AG08396 (cell line): ENCODE measurements at places on chromosomes 11 and 22.

- DNase-seq = no peak
These were observed 25.6 kb upstream of the COMT start for GRCh38 chr22:19916006-19916405.

- DNase-seq = no peak
These were observed 292 bp downstream of the SCGB2A1 start for GRCh38 chr11:62208785-62209144.

- DNase-seq = no peak
These were observed 169.9 kb upstream of the CCDC90B start for GRCh38 chr11:83456075-83456474.

DNA sequence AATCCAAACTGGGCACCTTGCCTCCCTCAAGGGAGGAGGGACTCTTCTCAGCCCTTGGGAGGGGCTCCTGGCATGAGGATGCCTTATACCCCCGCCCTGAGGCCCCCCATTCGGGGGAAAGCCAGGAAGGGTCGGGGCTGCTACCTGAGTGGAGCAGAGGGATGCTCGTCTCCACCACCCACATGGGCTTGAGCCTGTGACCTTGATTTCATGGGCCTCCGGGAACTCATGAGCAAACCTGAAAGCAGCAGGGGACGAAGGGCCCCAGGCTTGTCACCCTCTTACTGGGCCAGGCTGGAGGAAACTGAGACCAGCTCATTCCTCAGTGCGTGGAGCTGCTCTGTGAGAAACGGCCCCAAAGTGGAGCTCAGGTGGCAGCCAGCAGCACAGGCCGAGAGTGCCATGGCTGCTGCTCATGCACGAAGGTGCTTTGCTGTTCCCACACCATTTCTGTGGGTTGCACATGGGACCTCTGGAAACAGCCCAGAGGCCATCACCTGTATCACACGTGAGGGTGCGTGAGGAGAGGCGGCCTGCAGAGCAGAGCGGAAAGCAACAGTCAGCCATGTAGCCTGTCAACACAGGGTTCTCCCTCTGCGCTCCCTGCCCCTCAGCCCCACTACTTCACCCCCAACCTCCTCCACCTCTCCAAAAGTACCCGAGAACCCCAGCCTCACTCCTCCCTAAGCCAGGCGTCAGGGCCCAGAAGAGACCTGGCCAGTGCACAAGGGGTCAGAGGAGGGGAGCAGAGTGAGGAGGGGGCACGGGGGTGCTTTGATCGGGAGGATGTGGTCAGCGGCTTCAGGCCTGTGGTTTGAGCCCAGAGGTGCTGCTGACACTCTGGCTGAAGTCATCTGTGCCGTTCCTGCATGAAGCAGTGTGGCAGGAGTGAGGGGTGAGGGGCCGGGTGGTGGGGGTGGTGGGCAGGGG is 14.1 kb upstream of the IL2RB start:
- no peak for DNase-seq

- DNase-seq = peak; percentile 27
These were observed 42.1 kb downstream of the PAMR1 start for GRCh38 chr11:35483131-35483820.

GRCh38 chr11:47800759-47801158 is 33.6 kb upstream of the FNBP4 start:
- no peak for DNase-seq

GRCh38 chr11:15341587-15341986 is 226.9 kb downstream of the INSC start:
- no peak for DNase-seq

DNA sequence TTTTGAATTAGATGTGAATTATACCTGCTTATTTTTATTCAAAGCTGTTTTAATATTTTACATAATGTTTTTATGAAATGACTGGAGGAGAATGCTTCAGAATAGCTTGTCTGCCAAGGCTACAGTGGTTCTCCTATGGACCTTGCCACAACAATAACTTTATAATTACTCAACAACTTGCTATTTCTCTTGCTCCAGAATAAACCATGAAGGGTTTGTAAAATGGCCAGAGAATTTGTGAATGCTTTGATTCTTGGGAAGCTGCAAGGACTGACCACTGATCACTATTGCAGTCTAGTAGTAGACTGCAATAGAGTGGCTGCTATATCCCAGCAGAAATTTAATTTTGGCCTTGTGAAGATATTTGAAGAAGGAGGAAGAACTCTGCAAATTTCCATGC is 199.7 kb downstream of the FAT3 start:
- peak; percentile 12 for DNase-seq

DNA sequence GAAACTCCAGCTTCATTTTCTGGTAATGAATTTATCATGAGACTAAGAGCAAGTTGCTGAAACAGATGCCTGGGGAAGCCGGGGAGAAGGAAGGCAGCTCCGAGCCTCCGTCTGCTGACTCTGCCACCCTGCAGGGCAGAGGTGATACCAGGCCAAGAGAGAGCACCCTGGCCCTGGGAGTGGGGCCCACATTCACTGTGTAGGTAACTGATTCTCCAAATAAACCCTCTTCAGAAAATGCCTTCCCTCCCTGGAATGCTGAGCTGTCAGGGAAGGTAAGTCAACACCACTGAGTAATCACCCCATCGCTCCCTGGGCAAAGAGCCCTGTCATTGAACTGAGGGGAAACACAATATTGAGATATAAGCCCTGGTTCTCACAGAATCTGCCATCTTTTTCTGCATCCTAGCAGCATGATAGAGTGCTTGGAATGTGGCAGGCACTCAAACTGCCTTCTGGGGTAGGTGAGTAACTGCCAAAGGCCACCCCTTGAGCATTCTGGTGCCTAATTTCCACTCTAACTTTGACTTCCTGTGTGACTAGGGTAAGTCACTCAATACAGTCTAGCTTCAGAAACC is 147.6 kb downstream of the SPATA19 start:
- DNase-seq = no peak

DNA sequence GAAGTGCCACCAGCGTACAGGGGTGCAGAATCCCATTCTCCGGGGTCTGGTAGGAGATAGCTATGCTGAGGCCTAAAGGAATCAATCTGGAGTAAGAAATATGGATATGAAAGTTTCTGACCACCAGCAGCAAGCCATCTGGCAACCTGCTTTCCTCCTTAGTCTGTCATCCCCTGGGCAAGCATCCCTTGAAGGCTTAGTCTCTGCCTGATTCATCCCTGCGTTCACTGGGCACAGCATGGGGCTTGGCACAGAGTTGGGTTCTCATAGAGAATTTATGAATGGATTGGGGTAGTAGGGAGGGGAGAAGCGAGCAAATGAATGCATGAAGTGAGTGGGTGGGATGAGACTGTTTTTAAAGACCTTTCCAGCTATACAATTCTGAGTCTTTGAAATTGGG is 85.8 kb upstream of the NARS2 start:
- no peak for DNase-seq

GRCh38 chr11:66077927-66078326 is 7.9 kb downstream of the PACS1 start:
- DNase-seq = no peak

GRCh38 chr22:27681037-27681436 is 120.5 kb downstream of the MN1 start:
- DNase-seq = no peak

DNA sequence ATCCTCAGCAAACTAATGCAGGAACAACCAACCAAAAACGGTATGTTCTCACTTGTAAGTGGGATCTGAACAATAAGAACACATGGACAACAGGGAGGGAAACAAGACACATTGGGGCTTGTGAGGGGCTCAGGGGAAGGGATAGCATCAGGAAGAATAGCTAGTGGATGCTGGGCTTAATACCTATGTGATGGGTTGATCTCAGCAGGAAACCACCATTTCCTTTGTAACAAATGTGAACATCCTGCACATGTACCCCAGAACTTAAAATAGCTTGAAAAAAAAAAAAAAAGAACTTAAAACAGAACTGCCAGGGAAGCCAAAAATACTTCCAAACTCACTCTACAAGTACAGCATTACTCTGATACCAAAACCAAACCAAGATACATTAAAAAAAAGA is 33.8 kb downstream of the CASP4 start:
- no peak for DNase-seq

DNA sequence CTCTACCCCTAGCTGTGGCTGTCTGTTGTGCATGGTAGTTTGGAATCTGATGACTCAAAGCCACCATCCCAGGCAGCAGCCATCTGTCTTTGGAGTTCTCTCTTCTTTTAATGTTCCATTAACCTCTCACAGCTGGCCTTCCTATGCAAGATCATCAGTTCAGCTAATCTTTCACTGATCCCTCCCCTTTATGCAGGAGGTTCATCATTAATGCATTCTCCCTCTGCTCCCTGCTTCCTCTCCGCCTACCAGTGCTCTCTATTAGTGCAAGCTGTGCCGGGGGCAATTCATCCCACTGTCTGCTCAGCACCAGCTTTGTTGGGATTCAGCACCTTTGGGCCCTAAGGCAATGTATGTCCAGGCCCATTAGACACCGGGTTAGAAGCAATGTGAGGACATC is 413.0 kb upstream of the LRRC4C start:
- DNase-seq = no peak

- no peak for DNase-seq
These were observed 892 bp downstream of the GDPD5 start for GRCh38 chr11:75524665-75525432.

DNA sequence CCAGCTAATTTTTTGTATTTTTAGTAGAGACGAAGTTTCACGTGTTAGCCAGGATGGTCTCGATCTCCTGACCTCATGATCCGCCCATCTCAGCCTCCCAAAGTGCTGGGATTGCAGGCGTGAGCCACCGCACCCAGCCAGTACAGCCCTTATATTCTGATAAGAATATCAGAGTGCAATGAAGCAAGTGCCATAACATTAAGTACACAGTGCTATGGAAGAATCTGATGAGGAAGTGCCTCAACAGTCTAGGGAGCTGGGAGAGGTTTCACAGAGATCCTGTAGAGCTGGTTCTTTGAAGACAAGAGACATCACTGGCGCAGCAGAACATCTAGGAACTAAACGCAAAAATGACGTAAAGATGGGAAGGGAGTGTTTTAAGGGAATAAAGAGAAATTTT is 2.1 kb downstream of the RTCB start:
- DNase-seq = no peak

DNA sequence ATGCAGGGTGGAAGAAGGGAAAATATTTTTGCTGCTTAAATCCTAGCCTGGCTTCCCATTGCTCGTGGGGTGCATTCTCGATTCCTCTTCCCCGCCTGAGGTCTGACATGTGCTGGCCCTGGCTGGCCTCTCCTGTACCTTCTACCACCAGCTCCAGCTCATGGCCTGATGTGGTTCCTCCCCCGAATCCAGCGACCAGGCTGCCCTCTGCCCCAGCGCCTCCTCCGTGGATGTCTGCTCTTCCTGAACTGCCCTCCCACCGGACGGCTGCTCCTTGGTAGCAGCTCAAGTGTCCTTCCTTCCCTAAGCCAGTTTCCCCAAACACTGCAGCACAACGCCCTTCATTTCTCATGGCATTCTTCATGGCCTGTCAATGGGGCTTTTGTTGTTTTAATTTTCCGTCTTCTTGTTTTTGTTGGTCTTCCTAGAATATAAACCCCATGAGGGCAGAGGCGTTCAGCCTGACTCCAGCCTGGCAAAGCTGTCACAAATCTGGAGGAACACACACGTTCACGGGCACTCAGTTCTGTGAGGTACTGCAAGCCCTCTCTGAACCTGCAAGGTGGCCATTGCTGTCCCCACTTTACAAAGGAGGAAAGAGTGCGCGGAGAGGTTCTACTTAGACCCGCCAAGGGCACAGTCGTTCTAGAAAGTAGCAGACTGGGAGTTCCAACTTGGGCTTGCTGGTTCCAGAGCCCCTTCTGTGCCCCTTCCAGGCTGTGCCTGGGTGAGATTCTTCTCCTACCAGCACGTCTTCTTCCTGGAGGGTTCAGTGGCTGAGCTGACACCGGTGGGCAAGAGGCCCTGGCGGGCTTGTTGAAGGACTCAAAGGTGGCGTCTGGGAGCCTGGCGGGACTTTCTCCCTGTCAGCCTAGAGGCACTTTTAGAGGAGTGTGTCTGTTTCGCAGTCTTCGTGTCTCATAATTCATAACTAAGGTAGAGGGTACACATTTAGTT is 953 bp upstream of the LRP5 start:
- DNase-seq = no peak

- DNase-seq = no peak
These were observed 105.5 kb downstream of the NXPE2 start for GRCh38 chr11:114783805-114784204.

- DNase-seq = no peak
These were observed 44.0 kb downstream of the PISD start for GRCh38 chr22:31618057-31618456.

DNA sequence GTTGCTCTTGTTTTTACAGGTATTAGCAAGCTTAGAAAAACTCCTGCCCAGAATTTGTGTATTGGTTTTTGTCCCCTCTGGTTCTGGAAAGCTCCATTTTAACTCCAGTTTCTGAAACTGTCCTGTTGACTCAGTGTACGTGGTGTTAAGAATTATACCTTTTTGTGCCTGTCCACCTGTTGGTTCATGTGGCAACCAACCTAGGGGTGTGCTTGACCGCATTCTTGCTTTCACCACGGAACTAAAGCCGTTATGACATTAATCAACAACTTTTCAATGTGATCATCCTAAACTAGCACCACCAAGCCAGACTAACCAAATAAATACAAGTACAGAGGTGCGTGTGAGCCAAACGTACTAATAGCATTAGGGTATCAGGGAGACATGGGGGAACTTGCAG is 56.0 kb upstream of the PTH start:
- DNase-seq = no peak

- no peak for DNase-seq
These were observed 82.5 kb downstream of the ZNF280B start for GRCh38 chr22:22425783-22426624.

- DNase-seq = no peak
These were observed 138.1 kb upstream of the ANO3 start for GRCh38 chr11:26193694-26194365.

DNA sequence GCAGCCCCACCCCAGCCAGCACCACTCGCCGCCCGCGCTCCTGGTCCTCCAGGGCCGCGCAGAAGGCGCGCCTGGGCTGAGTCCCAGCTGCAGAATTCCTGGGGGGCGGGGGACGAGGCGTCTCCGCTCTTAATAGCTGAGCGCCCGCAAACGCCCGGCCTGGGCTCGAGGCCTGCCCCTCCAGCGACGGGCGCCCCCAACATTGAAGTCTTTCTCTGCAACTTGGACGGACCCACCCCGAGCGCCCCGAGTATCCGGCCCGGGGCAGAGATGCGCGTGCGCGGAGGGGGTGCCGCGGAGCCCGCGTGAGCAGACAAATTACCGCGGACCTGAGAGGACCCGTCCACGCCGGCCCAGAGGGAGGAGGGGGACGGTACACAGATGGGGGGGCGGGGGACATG is 6.7 kb upstream of the SYT7 start:
- peak; percentile 80 for DNase-seq
